Right lobe of liver (tissue), 6 donors: ENCODE measurements at places on chromosomes 5 and 9. TPM values are rescaled to one million over a fixed set of nuclear protein-coding genes. Genes with fewer than 3 reads are reported as not detected.

DNA sequence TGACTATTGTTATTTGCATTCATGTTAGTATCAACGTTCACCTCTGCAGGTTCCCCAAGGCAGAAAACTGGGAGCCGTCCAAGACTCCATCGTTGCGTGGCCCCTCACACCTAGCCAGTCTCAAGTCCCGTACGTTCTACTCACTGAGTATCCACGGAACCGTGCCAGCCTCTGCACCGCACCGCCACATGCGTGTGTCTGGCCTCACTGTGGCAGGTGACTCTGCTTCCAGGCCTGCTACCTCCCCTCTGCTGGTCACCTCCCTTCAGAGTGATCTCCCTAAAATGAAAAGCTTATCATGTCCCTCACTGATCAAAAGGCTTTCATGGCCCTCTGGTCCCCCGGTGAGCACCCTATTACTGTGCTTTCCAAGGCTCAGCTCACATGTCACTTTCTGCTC lies 108.1 kb downstream of the GABBR2 start:
- no peaks in the 10 kb centered on the region for H3K27me3 ChIP-seq
- H3K4me3 ChIP-seq: no peak overlapping the region
- no peak for DNase-seq
- no peaks in the 10 kb centered on the region for H3K36me3 ChIP-seq

GRCh38 chr9:89655056-89655989 lies 50.5 kb downstream of the GADD45G start:
- no peaks in the 10 kb centered on the region for H3K27me3 ChIP-seq
- DNase-seq: no peak
- H3K36me3 ChIP-seq: no peaks in the 10 kb centered on the region
- no peaks in the 10 kb centered on the region for H3K4me1 ChIP-seq
- H3K4me3 ChIP-seq: no peak overlapping the region
- peak overlapping the region; percentile 93 for H3K27ac ChIP-seq

Gene ANKRD31
- 0.14 TPM for total RNA-seq

Gene PDLIM4
- total RNA-seq: not detected
